ENCODE measurements at places on chromosomes 16 and 17.

- no peak for DNase-seq
Measured at GRCh38 chr16:23784811-23785447, 30.1 kb downstream of the CHP2 start.

GRCh38 chr16:24539850-24540601, 660 bp downstream of the RBBP6 start:
- DNase-seq: no peak

- no peak for DNase-seq
Measured at GRCh38 chr17:41864498-41864835, 756 bp downstream of the KLHL11 start.

DNA sequence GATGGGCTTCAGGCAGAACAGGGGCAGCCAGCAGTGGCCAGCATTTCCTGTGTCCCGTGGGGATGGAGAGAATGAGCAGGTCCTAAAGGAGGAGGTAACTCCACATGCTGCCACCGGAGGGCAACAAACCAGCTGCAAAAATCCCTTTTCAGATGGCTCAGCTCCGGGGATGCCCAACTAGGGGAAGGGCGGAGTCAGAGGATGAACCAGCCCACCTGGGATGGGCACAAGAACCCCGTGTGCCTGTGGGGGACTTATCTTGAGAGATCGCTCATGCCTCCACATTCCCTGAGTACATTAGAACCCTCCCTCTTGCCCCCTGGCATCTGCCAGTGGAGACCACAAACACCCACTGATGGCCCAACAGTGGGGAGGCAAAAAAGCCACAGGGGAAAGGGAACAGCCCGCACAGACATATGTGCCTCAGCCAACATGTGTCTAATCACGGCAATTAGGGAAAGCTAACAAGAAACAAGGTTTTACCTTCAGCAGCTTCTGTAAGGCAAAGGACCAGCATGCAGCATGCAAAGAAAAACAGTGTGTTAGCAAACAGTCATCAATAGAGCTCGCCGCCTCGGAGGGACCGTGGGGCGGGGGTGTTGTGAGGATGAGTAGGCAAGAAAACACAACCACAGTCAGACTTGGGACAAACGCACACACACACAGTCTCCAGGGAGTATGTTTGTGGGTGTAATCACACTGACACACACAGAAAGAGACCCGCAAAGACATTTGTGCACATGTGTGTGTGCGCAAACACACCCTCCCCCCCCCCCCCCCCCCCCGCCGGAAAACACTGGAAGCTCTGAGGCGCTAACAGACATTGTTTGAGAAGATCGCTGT, 64.0 kb downstream of the MYO18A start:
- no peak for DNase-seq

- DNase-seq: no peak
Measured at GRCh38 chr16:67877064-67877463, 4.2 kb downstream of the EDC4 start.

DNA sequence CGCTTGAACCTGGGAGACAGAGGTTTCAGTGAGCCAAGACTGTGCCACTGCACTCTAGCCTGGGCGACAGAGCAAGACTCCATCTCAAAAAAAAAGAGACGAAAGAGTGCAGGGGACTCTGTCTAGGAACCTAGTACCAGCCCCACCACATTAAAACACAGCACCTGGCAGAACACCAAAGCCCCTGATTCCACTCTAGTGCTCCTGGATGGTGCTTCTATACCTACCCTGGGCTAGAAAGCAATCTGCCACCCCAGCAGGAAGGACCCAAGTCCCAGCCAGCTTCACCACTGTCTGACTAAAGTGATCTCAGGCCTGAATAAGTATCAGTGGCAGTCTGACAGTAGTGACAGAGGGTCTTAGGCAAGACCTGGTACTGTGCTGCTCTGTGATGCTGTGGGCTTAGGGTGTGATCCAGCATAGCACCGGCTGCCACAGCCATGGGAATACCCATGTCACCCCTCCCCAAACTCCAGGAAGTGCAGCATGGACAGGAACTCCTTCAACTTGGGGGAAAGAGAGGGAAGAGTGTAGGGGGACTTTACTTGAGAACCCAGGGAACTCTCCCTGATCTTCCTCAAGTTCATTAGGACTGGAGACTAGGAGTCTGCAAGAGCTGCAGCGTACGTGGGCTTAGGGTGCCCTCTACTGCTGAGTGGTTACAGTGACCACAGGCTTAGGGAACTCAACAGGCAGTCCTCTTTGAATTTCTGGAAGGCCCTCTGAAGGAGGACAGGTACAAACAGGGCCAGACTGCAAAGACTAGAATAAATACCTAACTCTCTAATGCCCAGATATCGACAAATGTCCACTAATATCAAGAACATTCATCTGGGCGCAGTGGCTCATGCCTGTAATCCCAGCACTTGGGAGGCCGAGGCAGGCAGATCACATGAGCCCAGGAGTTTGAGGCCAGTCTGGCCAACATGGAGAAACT, 30.0 kb upstream of the RNF43 start:
- DNase-seq: no peak

DNA sequence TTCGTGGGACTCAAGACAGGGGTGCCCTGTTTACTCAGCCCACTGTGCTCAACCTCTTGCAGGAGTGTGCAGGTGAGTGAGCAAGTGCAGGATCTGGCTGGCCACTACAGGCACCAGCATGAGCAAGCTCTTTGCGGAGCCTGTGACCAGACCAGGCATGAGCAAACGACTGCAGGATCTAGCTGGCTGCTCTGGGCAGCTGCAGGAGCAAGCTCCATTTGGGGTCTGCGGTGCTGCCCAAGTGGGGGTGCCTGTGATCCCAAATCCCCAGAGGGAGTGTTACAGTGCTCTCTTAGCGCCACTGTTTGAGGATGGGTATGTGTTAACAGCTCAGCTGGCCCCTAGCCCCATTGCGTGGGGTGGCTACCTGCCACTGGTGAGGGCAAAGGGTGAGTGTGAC, 2.4 kb downstream of the USP6 start:
- no peak for DNase-seq

DNA sequence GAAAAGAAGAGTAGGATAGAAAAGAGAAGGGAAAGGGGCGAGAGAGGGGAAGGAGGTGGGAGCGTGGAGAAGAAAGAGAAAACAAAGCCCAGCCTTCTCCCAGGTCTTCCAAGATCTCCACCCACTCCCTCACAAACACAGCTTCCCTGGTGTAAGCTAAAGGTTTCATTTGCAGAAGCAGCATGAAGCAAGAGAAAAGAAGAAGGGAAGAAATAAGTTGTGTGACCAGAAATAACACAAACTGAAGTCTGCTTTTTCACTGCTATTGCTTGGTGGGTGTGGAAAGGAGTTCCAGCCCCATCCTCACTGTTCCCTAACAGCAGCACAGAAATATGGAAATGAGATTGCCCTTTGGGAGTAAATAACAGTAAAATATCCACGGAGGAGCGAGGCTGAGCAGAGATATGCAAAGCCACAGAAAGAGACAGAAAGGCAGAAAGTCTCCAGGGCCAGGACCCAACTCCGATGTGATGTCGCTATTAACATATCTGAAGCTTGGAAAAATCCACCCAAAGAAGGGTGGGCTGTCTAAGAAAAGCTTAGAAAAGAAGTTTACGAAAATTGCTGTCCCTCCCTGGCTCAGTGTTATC, 10.3 kb upstream of the GAS7 start:
- DNase-seq: no peak

GRCh38 chr17:64458756-64459155, 9.8 kb downstream of the MILR1 start:
- no peak for DNase-seq

- no peak for DNase-seq
Measured at GRCh38 chr16:27174007-27174406, 29.3 kb upstream of the KDM8 start.
